ENCODE measurements at places on chromosomes 2 and 18.
A peak's percentile ranks its signal among the peaks of the same experiment; 100 is the strongest.

DNA sequence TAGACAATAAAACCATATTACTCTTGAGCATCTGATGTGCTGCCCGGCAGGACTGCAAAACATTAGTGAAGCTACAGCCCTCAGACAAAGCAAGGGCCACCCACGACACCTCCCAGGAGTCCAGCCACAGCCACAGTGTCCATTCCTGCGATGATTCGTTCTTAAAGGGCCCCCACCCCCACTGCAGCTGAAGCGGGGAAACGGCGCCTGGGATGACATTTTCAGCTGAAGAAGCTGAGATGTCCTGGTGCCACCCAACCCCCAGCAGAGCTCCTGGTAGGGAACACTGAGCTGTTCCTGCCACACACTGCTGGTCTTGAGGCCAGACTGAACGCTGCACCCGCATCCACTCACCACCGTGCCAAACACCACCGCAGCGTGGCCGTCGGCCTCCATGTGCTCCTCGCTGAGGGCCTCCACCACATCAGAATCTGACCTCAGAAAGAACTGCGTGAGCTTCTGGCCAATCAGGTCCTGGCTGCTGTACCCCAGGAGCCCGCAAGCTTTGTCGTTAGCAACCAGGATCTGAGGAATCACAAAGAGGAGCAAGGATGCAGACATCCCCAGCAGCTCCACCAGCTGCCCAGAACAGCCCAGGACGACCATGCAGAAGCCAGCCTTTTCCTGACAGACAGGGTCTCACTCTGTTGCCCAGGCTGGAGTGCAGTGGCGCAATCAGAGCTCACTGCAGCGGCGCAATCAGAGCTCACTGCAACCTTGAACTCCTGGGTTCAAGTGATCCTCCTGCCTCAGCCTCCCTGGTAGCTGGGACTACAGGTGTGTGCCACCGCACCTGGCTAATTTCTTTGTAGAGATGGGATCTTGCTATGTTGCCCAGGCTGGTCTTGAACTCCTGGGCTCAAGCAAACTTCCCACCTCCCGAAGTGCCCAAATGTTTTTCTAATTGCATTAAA is 9.5 kb downstream of the PASK start:
- no peak for DNase-seq

GRCh38 chr18:36513556-36513955 is 216.0 kb downstream of the FHOD3 start:
- no peak for DNase-seq

GRCh38 chr2:23566241-23567142 is 181.5 kb downstream of the KLHL29 start:
- DNase-seq, result no peak

GRCh38 chr18:40911582-40912254 is 1043.3 kb upstream of the PIK3C3 start:
- DNase-seq, result no peak

GRCh38 chr18:48784656-48785055 is 166.1 kb downstream of the SMAD7 start:
- no peak for DNase-seq

DNA sequence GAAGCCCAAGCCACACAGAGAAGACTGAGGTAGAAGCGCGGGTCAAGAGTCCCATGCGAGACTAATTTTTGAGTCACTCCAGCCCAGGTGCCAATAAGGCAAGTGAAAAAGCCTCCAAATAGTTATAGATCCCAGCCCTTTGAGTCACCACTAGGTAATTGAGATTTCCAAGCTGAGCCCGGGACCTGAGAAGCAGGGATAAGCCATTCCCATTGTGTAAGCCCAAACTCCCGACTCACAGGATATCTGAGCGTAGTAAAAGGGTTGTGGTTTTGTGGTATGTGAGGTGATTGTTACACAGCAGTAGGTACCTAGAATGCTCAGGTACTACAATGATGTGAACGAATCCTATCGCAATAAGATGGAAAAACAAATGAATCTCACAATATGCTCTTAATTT is 560.7 kb downstream of the DSC3 start:
- no peak for DNase-seq

DNA sequence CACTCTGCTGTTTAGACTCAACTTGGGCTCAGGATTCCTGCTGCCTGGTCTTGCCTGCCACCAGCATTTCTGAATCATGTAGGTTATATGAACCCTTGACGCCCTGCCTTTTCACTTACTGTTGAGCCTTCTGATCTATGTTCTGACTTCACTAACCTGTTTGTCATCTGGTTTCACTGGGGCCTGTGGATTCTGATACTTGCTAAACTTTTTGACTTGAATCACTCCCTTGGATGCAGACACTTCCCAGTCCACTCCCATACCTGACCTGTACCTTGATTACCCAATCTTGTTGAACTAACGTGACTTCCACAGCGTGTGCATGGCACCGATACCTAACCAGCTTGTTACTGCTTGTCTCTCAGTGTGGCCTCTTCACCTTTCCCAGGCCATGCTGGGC is 35.6 kb upstream of the SPAG16 start:
- no peak for DNase-seq

DNA sequence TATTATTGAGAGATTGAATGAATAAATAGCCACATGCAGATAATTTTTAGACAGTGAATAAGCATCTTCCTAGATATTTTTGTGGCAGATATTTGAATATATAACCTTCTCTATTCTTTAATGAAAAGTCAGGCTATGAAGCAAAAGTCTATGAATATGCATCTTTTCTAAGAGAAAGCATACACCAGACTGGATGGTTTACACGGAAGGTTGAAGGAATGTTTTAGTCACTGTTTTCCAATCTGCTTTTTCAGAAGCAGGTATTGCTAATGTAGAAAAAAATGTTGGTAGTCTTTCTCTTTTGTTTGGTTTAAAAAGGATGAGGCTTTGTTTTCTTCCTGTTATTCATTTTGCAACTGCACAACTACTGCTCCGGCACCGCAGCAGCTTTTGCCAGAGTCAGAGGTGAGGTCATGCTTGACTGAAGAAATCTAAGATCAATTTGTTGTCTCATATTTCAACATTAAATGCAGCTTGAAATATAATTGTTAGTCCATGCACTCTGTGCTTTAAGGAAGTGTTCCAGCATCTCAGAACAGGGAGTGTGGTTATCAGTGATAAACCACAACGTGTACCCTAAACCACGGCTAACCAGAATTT is 1540.8 kb upstream of the PIK3C3 start:
- no peak for DNase-seq

- DNase-seq, result no peak
These were observed 14.9 kb downstream of the ZDBF2 start for GRCh38 chr2:206289391-206289790.

GRCh38 chr2:119221609-119222008 is 2.0 kb upstream of the STEAP3 start:
- DNase-seq, result no peak

DNA sequence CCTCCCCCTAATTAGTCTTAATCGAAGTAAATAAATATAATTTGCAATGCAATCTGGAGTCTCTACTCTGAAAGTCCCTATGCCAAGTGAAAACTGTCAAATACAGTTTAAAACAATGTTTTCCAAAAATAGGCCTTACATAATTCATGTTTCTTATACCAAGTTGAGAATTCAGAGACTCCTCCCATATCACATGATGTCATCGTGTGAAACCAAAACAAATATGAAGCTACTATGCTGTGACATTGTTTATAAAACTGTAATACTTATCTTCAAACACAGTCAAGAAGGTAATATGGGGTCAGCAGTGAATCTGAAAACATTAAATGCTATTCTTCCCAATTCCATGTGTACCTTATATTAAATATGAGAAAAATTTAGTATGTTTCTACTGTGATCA is 940.2 kb upstream of the FANCL start:
- no peak for DNase-seq

DNA sequence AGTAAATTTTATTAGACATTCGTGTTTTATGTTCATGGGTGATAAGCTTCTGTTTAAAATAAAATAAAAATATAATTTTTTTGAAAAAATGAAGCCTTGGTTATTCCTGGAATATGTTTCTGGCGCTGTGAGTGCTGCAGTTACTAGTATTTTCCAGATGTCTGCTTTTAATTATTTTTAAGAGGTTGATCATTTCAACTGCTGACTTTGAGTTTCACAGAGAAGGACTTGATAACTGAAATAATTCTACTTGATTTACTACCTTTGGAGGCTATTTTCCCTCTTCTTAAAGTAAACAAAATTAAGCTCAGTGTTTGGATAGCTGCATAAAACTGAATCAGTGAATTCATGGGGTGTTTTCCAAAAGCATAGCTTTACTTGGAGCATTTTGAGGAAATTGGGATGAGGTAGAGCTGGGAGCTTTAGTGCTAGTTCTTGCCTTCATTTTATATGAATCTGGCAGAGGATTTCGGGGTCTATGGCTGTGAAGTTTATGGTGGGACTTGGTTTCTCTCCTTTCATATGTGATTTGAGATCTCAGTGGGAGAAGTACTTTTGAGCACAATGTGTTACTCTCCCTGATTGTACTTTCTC is 666.5 kb downstream of the DCDC2C start:
- no peak for DNase-seq

DNA sequence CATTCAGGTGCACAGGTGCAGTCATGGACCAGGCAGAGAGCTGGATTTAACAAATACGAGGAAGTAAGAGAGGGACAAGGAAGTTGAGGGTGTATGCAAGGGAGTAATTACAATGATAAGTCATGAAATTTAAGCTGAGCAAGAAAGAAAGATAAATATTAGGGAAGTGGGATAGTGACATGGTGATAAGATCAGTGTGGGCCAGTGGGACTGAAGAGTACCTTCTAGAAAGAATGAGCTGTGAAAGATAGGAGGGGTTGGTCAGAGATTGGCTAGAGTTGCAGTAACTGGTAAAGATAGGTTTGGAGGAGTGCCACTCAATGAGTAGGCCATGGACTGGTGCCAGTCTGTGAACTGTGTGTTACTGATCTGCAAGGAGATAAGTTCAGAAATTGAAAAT is 200.8 kb upstream of the SIX3 start:
- no peak for DNase-seq

DNA sequence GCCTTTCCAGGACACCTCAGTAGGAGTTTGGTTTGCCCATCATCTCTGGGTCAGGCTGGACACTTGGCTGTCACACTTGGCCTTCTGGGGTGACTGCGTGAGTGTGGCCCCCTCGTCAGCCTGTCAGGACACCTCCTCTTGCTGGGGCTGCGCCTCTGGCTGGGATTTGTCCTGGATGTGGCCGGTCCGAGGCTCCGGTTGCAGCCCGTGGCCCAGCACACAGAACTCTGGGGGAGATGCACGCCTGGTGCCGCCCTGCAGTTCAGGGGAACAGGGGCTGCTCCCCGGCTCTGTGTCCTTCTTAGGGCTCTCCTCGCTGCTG is 9.6 kb downstream of the PCARE start:
- DNase-seq, result no peak

DNA sequence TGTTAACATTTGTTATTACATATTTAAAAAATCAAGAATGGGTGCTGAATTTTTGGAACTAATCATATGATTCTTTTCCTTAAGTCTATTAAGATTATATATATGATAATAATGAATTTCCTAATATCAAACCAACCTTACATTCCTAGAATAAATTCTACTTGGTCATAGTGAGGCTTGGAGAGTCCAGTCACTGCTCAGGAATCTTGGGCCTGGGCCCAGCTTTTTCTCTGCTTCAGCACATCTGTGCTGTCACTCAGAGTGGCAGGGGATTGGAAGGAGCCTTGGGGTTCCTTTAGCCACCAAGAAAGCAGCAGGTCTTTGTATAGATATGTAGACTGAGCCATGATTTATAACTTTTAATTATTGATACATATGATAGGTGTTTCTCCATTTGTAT is 19.9 kb upstream of the ZAP70 start:
- no peak for DNase-seq

DNA sequence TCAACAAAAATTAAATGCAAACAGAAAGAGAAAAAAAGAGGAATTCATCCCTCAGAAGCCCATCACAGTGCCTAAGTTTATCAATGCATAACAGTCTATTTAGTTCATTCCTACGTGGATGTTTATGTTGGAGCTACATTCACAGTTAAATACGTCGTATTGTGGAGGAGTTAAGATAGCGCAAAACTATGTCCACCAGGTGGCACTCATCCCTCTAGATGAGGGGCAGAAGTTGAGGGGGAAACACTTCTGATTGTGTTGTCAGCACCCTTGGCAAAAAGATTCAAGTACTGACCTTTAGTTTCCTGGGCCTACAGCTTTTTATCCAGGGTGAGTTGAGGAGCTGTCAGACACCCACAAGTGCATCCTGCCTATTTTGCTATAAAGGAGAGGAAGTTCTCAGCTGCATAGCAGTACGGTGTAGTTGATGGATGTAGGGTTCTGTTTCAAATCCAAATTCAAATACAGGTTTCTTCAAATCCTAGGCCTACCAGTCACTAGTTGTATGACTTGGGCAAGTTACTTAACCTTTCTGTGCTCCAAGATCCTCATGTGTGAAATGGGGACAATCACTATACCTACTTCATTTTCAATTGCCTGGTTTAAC is 26.8 kb upstream of the MYO1B start:
- DNase-seq, result peak; percentile 40

DNA sequence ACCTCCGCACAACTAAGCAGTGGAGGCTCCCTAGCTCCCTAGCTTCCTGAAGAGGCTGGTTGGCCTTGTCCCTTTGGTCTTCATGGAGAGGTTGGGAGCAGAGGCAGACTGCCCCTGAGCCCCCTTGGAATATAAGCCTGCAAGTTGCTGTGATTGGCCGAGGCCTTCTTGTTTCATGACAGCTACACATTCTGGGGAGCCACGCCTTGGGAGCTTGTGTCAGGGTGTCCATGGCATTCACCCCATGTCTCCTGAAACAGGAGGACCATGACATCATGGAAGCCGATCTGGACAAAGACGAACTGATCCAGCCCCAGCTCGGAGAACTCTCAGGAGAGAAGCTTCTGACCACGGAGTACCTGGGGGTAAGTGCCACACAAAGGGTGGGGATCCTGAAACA is 64.0 kb upstream of the B3GNT7 start:
- DNase-seq, result no peak

DNA sequence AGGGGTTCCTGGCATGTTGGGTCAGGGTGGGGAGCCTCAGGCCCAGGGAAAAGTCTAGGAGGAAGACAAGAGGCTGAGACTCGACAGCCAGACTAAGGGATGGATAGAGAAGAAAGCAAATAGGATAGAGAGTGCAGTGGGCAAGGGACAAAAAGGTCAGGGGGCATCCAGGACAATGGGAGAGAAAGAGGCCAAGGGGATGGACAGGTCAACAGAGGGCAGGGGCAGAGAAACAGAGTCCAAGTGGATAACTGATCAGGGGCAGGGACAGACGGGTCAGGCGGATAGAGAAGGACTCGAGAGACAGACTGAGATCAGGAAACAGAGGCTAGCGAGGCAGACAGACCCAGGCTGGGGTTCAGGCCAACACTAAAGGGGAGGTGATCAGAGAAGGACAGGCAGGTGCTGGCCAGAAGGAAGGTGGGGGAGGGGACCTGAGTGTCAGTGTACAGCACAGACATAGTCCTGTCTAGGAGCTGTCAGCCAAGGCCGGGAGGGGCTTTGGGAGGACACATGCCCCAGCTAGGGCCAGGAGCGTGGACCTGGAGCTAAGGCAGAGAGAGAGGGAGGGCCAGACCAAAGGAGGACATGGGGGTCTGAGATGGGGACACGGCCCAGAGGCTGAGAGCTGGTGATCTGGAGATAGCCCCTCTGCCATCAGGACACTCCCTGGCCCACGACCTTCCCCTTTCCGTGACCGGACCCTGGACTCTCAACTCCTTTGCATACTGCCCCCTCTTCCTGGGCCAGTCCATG is 12.2 kb downstream of the ASIC4 start:
- DNase-seq, result no peak
